Epithelial cell of alveolus of lung (primary cell): ENCODE measurements at places on chromosomes 4 and X. TPM values are rescaled to one million over a fixed set of nuclear protein-coding genes. Genes with fewer than 3 reads are reported as not detected.

The PHOX2B gene
- total RNA-seq = not detected in 2 replicates

The TRIM61 gene
- 2.5 and 2.7 TPM in 2 replicates for total RNA-seq

The RS1 gene
- total RNA-seq = not detected in 2 replicates

The ARX gene
- total RNA-seq = not detected in 2 replicates
